ENCODE measurements at places on chromosomes 4 and X.

DNA sequence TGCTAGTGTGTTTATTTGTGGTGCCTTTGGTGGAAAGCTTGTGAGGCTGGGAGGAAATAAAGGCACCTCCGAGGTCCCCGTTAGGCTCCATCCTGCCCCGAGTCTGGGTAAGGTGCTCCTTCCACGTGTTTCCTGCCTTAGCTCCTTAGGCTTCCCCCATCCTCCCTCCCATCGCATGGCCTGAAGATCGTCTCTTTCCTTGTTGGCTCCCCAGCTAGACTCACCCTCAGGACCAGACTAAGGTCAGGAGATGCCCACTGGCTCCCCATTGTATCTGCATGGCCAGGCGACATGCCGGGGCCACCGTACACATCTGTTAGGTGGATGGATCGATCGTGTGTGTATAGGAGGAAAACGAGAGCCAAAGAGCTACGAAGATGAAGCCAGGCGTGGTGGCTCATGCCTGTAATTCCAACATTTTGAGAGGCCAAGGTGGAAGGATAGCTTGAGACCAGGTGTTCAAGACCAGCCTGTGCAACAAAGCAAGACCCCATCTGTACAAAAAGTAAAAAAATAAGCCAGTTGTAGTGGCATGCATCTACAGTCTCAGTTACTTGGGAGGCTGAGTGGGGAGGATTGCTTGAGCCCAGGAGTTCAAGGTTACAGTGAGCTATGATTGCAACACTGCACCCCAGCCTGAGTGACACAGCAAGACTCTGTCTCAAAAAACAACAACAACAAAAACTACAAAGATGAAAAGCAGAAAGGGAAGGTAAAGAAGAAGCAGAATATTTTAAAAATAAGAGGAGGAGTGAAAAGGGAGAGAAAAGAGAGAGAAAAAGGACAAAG, 53.7 kb downstream of the SEPSECS start:
- no peak for DNase-seq

GRCh38 chr4:128583753-128584712, 225.5 kb upstream of the JADE1 start:
- no peak for DNase-seq

GRCh38 chr4:64781737-64782326, 372.6 kb upstream of the TECRL start:
- DNase-seq: no peak

DNA sequence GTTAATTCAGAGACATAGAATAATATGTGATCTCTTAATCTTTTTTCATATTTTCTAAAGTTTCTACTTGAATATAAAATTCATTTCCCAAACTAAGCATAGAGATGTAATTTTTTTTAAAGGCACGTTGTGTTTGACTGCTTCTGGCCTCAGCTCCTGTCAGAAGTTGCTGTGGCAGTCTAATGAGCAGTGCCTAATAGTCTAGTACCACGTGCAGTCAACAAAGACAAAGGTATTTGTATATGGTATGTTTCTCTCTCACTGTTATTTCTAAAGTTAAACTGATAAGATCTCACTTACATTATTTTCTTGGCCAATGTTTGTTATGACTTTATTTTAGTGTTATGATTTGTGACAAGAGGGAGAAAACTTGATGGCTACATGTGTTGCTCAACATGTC, 48.6 kb upstream of the MCUB start:
- DNase-seq: no peak

GRCh38 chr4:82891707-82892466, 934 bp upstream of the SEC31A start:
- no peak for DNase-seq

DNA sequence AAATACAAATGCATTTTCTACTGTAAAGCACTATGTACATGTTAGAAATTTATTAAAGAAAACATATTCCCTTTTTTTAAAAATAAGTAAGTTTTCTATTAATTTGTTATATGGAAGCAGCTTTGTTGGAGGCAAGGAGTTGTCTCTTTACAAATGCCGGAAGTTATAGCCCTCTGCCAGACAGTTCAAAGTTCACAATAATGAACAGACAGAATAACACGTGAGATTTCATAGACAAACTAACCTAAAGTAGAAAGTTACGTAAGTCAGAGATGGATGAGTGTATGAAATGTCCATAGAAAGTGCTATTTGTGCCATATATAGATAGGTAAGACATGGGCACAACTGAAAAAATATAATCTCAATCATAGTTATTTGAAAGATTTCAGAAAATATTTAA, 43.9 kb upstream of the NEIL3 start:
- no peak for DNase-seq

GRCh38 chr4:18388039-18388438, 366.5 kb upstream of the LCORL start:
- no peak for DNase-seq

GRCh38 chr4:58739275-58739674, 1629.1 kb upstream of the IGFBP7 start:
- DNase-seq: no peak

GRCh38 chr4:156456830-156457229, 503.2 kb upstream of the CTSO start:
- no peak for DNase-seq

GRCh38 chr4:120995266-120996010, 72.9 kb upstream of the PRDM5 start:
- no peak for DNase-seq

- DNase-seq: no peak
Observed at GRCh38 chr4:108466936-108467902, 153.2 kb upstream of the RPL34 start.

DNA sequence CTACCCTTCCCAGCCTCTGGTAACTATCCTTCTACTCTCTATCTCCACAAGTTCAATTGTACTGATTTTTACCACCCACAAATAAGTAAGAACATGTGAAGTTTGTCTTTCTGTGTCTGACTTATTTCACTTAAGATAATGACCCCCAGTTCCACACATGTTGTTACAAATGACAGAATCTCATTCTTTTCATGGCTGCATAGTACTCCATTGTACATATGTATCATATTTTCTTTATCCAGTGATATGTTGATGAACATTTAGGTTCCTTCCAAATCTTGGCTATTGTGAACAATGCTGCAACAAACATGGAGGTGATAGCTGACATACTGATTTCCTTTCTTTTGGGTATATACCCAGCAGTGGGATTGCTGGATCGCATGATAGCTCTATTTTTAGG, 27.7 kb downstream of the GSX2 start:
- no peak for DNase-seq

GRCh38 chrX:17591741-17592110, 145.6 kb upstream of the SCML1 start:
- no peak for DNase-seq

DNA sequence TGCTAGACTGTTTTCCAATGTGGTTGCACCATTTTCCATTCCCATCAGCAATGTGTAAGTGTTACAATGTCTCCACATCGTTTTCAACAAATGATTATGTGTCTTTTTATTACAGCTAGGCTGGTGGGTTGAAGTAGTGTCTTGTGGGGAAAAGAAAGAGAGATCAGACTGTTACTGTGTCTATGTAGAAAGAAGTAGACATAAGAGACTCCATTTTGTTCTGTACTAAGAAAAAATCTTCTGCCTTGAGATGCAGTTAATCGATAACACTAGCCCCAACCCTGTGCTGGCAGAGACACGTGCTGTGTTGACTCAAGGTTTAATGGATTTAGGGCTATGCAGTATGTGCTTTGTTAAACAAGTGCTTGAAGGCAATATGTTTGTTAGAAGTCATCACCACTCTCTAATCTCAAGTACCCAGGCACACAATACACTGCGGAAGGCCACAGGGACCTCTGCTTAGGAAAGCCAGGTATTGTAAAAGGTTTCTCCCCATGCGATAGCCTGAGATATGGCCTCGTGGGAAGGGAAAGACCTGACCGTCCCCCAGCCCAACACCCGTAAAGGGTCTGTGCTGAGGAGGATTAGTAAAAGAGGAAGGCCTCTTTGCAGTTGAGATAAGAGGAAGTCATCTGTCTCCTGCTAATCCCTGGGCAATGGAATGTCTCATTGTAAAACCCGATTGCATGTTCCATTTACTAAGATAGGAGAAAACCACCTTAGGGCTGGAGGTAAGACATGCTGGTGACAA, 23.0 kb upstream of the UGT2B15 start:
- DNase-seq: no peak

GRCh38 chrX:72393836-72394517, 88.3 kb upstream of the CITED1 start:
- no peak for DNase-seq
